ENCODE measurements at places on chromosomes 13 and 19.
A peak's percentile ranks its signal among the peaks of the same experiment; 100 is the strongest.

GRCh38 chr13:49627831-49628652, at the start of gene ARL11:
ARL11 (plus strand) TSS chr13:49628507; CDS start chr13:49630448, 1,941 bp downstream.
- peak; percentile 33 for DNase-seq

DNA sequence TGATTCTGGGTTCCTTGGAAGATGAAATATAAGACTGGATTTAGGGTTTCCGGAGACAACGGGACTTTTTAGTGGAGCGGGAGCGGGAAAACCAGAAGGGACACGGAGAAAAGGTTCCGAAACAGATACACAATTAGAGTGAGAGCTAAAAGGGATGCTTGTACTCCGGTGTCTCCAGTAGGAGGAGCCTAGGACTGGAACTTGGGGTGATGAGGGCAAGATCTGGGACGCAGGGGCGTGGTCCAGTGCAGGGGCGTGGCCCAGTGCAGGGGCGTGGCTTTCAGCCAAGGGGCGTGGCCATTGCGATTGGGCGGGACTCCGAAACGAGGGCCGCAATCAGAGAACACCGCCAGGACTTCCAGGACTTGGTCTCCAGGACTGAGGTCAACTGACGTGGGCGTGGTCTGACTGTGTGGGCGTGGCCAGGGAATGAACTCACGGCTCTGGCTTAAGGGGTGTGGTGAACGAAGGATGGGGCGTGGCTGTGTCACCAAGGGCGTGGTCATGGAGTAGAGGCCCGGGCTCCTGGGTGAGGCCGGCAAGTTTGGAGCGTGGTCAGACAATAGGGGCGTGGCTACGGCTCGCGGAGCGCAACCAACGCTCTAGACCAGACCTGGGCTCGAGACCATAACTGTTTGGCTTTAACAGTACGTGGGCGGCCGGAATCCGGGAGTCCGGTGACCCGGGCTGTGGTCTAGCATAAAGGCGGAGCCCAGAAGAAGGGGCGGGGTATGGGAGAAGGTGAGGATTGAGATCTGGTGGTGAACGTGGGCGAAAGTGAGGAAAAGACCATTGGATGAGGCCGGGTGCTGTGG, at the start of gene DKKL1:
DKKL1 (plus strand) TSS at position 610 of the 815 bp plus-strand sequence; CDS start at position 732, 122 bp downstream.
- peak; percentile 46 for DNase-seq

GRCh38 chr19:7450243-7451223, 38.3 kb downstream of the PEX11G start:
- no peak for DNase-seq

GRCh38 chr13:50080203-50080910, 65.1 kb downstream of the KCNRG start:
- DNase-seq: no peak

DNA sequence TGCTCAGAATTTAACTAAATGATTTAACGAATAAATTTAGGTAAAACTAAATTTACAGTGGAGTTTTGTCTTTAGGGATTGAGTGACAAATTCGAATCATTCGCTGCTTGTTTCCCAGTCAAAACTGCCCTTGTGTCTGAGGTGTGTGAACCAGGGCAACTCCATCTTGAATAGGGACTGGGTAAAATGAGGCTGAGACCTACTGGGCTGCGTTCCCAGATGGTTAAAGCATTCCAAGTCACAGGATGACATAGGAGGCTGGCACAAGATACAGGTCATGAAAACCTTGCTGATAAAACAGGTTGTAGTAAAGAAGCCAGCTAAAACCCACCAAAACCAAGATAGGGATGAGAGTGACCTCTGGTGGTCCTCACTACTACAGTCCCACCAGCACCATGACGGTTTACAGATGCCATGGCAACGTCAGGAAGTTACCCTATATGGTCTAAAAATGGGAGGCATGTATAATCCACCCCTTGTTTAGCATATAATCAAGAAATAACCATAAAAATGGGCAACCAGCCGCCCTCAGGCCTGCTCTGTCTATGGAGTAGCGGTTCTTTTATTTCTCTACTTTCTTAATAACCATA, 10.2 kb upstream of the ANKRD10 start:
- no peak for DNase-seq

DNA sequence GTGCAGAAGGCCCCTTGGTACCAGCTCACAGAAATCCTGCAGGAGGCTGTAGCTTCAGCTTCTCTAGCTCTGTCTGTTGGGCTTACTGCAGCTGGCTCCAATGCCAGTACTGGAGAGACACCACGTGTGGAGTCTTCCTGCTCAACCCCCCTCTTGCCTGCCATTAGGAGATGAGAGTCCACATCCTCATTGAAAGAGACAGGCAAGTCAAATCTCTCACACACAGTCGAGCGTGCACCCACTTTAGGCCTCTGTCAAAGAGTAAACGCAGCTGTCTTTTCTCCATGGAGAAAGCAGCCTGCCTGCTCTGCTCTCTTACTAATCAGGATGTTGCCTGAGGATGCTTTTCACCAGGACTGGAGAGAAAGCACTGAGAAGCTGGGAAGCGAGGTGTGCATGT, 523.0 kb upstream of the NBEA start:
- DNase-seq: no peak

Data from stimulated activated CD4-positive, alpha-beta T cell treated with anti-CD3 and anti-CD28 coated beads, TNF-alpha, amount 100 ng/mL, for 24 hours (primary cell).